ENCODE measurements at places on chromosomes 2 and 18.
A peak's percentile ranks its signal among the peaks of the same experiment; 100 is the strongest.

DNA sequence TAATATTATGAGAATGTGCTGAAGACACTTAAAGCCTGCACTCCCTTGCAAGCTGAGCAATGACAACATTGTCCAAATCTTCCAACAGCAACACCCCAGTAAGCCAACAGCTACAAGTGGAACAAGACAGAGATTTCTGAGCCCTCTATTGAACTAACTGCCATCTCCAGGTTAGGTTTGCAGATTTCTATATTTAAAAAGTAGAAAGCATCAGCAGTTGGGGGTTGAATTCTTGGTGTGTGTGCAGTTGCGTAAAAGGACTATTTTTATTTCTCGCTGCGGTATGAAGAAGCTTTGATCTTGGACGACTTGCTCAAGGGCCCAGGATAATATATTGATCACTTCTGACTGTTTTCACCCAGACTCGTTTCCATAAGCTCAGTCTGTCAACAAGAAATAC is 106.2 kb upstream of the ZFP36L2 start:
- no peak for DNase-seq

DNA sequence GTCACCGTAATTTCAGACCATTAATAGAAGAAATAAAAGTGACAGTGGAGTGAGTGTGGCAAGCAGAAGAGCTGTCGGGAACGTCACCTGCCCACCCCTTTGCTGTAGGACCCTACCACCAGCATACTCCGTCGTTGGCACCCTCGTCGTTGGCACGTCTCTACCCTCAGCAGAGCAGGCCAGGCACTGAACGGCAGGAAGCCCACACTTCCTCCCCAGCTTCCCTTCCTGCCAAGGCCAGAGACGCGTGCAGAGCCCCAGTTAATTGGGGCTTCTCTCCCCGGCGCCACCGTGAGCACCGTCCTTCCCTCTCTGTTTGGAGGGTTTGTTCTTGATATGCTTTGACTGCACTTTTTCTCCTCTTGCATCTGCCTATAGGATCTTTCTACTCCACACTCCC is 27.0 kb upstream of the NFATC1 start:
- DNase-seq, result no peak

DNA sequence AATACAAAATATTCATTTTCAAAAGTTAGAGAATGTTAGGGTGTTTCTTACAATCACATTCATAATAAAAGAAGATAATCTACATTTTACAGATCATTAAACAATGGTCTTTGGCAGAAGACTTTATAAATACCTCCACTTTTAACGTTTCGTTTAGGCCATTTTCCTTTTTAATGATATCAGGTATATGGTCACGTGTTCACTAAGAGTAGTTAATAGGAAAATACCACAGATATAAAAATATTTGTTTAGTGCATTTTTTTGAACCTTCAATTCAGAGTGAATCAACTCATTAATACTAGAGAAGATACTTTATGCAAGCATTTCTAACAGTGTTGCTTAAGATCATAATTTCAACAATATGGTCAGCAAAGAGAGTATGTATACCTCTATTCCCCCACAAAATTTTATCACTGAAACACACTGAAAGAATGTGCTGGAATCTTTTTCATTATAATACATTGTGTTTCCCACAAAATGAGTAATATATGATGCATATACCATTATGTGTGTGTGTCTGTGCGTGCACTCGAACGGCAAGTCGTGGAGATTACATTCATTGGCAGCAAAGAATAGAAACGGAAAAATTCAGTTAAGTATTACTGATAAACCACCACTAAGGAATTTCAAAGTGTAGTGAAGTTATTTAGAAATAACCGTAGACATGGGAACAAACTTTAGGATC is 319.9 kb upstream of the THUMPD2 start:
- DNase-seq, result no peak

- no peak for DNase-seq
These were observed 112.2 kb upstream of the TACR1 start for GRCh38 chr2:75311521-75311920.

GRCh38 chr18:36314098-36314497 is 16.6 kb downstream of the FHOD3 start:
- DNase-seq, result no peak

- no peak for DNase-seq
These were observed at the start of gene WIPF1 for GRCh38 chr2:174597345-174598047. TSS of gene WIPF1 (minus strand) at chr2:174597804. CDS start at chr2:174585573, 12,231 bp downstream.

GRCh38 chr2:85302121-85302520 is 25.7 kb downstream of the TGOLN2 start:
- no peak for DNase-seq

DNA sequence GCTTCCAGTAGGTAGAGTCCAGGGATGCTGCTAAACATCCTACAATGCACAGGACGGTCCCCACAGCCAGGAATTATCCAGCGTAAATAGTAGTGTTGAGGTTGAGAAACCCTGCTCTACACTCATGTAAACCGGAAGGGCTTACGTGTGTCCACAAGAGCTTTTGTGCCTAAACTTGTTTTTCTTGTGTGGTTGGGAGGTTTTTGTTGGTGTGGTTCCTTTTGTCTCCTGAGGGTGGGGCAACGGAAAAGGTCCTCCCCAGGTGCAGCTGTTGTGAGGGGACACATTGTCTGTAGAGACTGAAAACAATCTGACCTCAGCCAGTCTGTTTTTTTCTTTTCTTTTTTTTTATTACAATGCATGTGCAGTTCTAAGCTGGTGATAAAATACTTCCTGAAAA is 72.7 kb upstream of the MGAT5 start:
- DNase-seq, result no peak

- DNase-seq, result no peak
These were observed 54.4 kb downstream of the SMAD7 start for GRCh38 chr18:48896326-48896874.

DNA sequence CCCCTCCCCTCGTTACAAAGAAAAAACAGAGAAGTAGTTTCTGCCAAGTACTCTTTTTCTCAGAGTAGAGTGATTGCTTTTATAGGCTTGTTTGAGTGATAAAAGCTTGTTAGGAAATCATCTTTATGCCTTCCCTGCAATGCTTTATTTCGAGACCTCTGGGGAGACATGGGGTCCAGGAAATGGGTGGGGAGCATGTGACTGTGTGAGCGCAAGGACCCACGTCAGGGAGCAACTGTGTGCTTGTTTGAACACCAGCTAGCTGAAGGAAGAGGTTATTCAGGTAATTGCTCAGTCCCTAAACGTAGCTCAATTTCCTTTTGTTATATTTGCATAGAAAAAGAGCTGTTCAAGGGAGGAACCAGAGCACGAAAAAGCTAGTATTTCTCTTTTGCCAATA is 187.3 kb downstream of the FAM210A start:
- no peak for DNase-seq

DNA sequence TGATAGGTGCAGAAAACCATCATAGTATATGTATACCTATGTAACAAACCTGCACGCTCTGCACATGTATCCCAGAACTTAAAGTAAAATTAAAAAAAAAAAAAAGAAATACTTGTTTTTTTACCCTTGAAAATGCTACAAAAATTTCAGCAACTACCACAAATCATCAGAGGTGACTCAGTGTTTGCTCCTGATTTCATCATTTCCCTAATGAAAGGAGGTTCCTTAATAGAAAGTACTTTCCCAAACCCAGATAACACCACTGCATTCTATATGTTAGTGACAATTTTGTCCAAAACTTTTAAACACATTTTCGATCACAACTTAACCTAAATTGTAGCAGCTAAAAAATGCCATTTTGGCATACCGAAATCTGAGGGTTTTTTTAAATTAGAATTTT is 163.3 kb downstream of the SLC39A10 start:
- DNase-seq, result no peak

DNA sequence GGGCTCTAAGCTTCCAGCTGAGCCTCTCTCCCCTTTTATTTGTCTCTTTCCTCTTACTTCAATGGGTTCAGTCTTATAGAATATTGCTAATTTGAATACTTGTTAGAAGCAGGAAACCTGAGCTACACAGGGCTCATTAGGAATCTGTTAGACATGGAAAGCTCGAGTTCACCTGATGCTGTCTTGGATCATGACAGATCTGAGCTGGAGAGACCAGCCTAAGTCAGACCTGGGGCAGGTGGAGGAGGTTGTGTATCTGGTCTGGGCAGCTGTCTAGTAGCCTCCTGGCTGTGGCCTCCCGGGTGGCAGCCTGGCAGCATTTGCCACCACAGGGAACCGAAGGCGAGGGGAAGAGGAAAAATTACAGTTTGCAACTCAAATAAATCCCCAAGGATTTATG is 185.9 kb downstream of the ICOS start:
- no peak for DNase-seq

GRCh38 chr2:62467100-62467474 is 38.9 kb downstream of the TMEM17 start:
- no peak for DNase-seq

GRCh38 chr2:28292491-28292890 is 100.2 kb upstream of the FOSL2 start:
- no peak for DNase-seq

- no peak for DNase-seq
These were observed 7.6 kb upstream of the ZFAND2B start for GRCh38 chr2:219198974-219199373.

GRCh38 chr2:60490848-60491247 is 62.6 kb downstream of the BCL11A start:
- no peak for DNase-seq

DNA sequence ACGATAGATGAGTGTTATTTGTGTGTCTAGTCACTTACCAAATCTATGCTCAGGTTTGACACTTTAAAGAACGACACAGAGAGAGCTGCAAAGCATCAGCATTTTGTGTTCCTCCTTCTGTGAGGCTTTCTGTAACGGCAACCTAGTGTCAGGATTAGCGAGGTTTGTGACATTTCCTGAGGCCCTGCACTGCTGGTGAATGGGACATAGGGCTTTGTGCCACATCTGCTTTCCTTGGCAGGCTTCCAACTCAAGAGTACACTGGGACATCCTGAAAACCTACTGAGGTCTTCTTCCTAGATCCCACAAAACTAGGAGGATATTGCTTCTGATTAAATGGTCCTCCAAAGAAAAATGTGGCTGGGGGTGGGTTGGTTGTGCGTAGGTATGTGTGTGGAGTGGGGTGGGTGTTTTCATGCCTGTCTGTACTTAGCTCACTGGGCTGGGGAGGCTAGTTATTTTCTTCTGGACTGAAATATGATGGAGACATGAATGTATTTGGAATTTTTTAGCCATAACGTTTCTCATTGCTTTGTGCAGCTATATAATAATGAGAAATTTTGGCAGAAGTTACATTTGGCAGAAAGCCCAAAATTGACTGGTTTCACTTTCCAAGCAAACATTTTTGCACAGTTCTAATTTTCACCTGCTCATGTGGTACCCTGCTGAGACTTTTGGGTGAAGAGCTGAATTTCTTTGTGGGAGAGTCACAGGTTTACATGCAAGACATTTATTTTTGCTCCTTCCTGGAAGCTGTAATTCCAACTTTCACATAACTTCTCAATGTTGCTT is 308.4 kb downstream of the XIRP2 start:
- DNase-seq, result no peak

- no peak for DNase-seq
These were observed 37.8 kb downstream of the SCN9A start for GRCh38 chr2:166337932-166338331.

DNA sequence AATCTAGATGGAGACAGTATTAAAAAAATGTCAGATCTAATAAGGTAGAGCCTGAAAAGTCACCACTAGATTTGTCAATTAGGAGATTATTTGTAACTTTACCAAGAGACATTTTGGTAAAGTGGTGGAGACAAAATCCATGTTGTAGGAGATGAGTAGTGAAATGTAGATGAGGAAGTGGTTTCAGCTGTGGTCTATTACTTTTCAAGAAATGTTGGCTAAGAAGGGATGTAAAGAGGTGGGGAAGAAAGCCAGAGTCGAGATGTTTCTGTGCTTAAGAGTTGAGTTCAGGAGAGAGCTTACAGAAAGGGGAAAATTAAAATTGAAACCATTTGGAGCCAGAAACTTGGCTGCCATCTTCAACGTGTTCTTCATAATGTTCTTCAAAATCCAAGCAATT is 22.2 kb downstream of the ACVR2A start:
- no peak for DNase-seq

GRCh38 chr2:122138561-122138960 is 383.1 kb downstream of the TSN start:
- DNase-seq, result no peak

- no peak for DNase-seq
These were observed 360.6 kb upstream of the HNRNPA3 start for GRCh38 chr2:176851889-176852483.

DNA sequence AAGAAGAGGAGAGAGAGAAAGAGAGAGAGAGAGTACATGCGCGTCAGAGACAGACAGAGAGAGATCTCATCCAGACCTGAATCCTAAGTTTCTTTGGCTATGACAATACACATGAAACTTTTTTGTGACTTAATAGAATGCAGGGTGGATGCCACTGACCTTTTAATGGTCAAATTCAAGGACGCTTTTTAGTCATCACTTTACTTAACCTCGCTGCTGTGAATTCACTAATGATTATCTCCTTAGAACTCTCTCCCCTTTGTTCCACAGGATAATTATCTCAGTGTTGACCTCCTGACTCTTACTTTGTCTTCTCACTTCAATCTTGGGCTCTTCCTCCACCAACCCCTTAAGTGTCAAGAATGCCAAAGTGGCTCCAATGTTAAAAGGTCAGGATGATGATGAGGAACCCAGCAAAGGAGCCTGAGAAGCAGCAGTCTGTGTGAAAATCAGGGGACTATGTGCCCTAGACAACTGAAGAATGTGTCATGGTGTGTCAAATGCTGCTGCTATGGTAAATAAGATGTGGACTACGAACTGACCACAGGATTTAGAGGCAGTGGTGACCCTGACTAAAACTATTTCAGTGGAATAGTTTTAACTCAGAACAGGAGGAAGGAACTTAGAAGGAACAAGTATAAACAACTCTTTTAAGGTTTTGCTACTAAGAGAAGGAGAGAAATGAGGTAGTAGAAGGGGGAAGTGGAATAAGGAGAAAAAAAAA is 382.1 kb downstream of the ZEB2 start:
- no peak for DNase-seq

GRCh38 chr2:5412001-5412400 is 280.2 kb upstream of the SOX11 start:
- peak; percentile 45 for DNase-seq

DNA sequence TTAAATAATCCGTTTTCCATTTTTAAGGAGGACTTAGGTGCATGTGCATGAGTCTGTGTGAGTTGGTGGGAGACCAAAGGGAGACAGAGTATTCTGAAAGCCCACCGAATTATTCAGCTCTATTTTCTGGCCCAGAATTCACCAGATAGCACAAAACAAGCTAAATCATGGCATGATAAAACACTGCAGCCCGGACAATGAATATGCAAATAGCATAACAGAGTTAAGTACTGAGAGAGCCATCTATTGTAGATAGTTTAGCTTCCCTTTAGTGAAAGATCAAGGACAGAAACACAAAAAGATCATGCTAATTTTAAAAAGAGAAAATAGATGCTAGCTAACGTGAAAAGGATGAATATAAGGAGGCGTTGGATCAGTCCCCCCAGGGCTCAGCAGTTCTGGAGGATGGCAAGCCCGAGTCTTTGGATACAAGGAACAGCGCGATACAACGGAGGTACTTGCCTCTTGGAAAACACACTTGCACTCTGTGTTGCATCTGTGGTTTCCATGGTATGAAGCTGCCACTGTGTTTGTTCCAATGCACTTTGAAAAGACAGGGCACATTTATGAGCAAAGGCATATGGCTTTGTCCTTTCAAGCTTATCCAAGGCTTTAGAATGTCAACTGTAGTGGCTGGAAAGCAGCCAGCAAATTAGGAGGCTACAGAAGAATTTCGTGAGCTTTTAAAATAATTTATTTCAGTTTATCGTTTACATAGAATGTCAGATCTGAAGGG is 119.9 kb downstream of the LYPD1 start:
- DNase-seq, result no peak
